ENCODE measurements at places on chromosomes 5 and 9. TPM values are rescaled to one million over a fixed set of nuclear protein-coding genes. Genes with fewer than 3 reads are reported as not detected.
A peak's percentile ranks its signal among the peaks of the same experiment; 100 is the strongest.

DNA sequence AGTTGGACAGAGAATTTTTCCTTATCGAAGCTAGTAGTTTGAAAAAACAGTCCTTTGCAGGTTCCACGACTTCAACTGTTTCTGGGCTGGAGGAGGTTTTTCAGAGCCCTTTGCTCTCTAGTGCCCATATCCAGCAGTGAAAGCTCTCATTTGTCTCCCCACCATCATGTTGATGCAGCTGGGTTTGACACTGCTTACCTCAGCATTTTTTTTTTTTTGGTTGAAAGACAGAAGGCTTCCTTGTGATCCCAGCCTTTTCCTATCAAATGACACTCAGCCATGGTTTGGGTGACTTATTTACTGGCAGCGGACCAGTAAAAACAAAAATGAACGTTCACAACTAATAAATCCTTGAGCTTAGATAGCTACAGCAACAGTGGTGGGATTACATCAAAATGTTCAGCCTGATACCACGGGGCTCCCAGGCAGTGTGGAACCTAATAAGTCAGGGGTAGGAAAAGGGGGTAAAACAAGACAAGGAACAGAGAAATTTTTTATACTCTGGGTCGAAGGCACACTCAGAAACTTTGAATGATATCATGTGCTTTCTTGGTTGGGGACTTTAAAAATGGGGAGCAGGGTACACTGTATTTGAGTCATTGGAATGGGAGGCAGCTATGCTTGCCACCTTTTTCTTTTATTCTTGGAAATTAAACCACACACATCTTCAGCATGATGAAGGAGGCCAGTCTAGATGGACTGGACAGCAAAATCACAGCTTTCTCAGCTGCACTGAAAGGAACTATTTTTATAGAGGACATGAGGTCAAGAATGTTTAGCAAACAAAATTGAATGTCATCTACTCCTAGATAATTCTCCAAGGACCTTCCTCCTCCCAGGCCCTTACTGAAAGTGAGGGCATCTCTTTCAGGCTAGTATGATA is 308.9 kb upstream of the MPDZ start:
- H3K4me1 ChIP-seq, result peaks cover 15% of the 10 kb centered on the region
- H3K27me3 ChIP-seq, result no peaks in the 10 kb centered on the region
- no peak overlapping the region for H3K4me3 ChIP-seq
- peaks cover 4% of the 10 kb centered on the region for H3K36me3 ChIP-seq

PSMD5 gene
- 42.9 TPM for total RNA-seq

GRCh38 chr5:40605295-40605958 is 74.3 kb upstream of the PTGER4 start:
- H3K36me3 ChIP-seq, result no peaks in the 10 kb centered on the region
- DNase-seq, result no peak
- no peaks in the 10 kb centered on the region for H3K27me3 ChIP-seq
- no peak overlapping the region for H3K4me3 ChIP-seq

GRCh38 chr5:54655266-54655665 is 137.7 kb downstream of the SNX18 start:
- no peak overlapping the region for H3K4me3 ChIP-seq
- peaks cover 2% of the 10 kb centered on the region for H3K27me3 ChIP-seq
- no peak for DNase-seq
- H3K27ac ChIP-seq, result no peak overlapping the region
- no peaks in the 10 kb centered on the region for H3K36me3 ChIP-seq

IFNB1 gene
- not detected for total RNA-seq

GRCh38 chr5:38117784-38118479 is 140.4 kb upstream of the EGFLAM start:
- peaks cover 7% of the 10 kb centered on the region for H3K27me3 ChIP-seq
- H3K36me3 ChIP-seq, result no peaks in the 10 kb centered on the region
- DNase-seq, result no peak
- H3K4me1 ChIP-seq, result peaks cover 3% of the 10 kb centered on the region
- H3K4me3 ChIP-seq, result no peak overlapping the region

DNA sequence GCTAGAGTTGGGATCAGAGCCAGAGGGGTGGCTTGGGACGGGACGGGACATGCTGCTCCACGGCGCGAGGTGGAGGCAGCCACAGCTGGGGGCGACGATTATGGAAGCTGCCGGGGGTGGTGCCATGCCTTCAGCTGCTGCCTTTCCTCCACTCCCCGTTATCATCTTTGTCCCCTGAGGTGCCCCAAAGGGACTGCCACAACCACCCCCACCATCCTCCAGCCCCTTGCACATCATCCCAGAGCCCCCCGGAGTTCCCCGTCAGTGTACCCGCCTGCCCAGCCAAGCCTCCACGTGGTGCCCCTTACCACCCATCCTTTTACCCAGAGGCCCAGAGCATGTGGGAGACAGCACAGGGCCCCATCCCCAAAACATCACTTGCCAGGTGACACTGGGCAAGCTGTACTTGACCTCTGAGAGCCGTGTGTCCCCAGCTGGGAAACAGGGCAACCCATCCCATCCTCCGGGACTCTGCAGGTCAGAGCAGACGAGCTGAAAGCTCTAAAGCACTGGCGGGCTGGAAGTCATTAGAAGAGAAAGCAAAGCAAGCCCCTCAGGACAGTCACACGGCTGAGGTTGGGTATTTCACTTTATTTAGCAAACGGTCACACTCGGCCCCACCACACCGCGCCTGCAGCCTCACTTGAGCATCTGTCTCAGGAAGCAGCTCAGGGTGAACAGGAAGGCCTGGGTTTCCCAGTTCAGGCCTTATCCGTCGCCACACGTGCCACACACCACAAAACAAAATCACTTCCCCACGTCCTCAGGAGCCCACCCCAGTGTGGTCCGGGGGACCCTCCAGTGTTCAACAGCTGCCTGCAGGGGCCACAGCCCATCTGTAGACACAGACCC is 19.5 kb upstream of the MXD3 start:
- H3K27ac ChIP-seq, result peak overlapping the region; percentile 5
- peak overlapping the region; percentile 42 for H3K4me3 ChIP-seq
- no peak for DNase-seq
- H3K4me1 ChIP-seq, result peaks cover 18% of the 10 kb centered on the region

PCDHGA8 gene
- total RNA-seq, result 2.6 TPM

DNA sequence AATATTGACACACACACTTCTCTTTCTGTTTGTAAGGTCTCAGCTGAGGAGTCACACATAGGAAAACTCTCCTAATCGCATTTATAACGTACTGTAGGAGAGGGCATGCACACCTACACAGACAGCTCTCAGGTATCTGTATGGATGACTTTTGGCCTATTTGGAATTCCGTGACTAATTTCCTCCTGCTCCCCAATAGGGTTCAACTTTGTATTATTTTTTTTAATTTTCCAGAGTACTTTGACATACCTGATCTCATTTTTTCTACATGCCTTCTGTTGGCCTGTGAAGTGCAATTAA is 195.9 kb downstream of the ARHGAP26 start:
- peaks cover 7% of the 10 kb centered on the region for H3K27me3 ChIP-seq
- H3K4me3 ChIP-seq, result no peak overlapping the region
- DNase-seq, result no peak
- H3K27ac ChIP-seq, result no peak overlapping the region
- peaks cover 14% of the 10 kb centered on the region for H3K4me1 ChIP-seq

GRCh38 chr5:154276973-154277331 is 86.4 kb downstream of the GALNT10 start:
- H3K27ac ChIP-seq, result no peak overlapping the region
- H3K36me3 ChIP-seq, result no peaks in the 10 kb centered on the region
- DNase-seq, result no peak
- H3K27me3 ChIP-seq, result no peaks in the 10 kb centered on the region

GRCh38 chr9:87667164-87667738 is 58.7 kb upstream of the CTSL start:
- H3K4me3 ChIP-seq, result no peak overlapping the region
- no peaks in the 10 kb centered on the region for H3K4me1 ChIP-seq
- H3K36me3 ChIP-seq, result peaks cover 13% of the 10 kb centered on the region
- peaks cover 11% of the 10 kb centered on the region for H3K27me3 ChIP-seq
- H3K27ac ChIP-seq, result no peak overlapping the region

- peak overlapping the region; percentile 11 for H3K27ac ChIP-seq
- H3K4me3 ChIP-seq, result peak overlapping the region; percentile 49
- no peak for DNase-seq
- peaks cover 8% of the 10 kb centered on the region for H3K36me3 ChIP-seq
- H3K4me1 ChIP-seq, result no peaks in the 10 kb centered on the region
- peaks cover 9% of the 10 kb centered on the region for H3K27me3 ChIP-seq
Observed at GRCh38 chr9:135394699-135395645, 84.6 kb upstream of the PPP1R26 start.

FANCG gene
- total RNA-seq, result 41.4 TPM

PCDHGB5 gene
- total RNA-seq, result 5.5 TPM

DNA sequence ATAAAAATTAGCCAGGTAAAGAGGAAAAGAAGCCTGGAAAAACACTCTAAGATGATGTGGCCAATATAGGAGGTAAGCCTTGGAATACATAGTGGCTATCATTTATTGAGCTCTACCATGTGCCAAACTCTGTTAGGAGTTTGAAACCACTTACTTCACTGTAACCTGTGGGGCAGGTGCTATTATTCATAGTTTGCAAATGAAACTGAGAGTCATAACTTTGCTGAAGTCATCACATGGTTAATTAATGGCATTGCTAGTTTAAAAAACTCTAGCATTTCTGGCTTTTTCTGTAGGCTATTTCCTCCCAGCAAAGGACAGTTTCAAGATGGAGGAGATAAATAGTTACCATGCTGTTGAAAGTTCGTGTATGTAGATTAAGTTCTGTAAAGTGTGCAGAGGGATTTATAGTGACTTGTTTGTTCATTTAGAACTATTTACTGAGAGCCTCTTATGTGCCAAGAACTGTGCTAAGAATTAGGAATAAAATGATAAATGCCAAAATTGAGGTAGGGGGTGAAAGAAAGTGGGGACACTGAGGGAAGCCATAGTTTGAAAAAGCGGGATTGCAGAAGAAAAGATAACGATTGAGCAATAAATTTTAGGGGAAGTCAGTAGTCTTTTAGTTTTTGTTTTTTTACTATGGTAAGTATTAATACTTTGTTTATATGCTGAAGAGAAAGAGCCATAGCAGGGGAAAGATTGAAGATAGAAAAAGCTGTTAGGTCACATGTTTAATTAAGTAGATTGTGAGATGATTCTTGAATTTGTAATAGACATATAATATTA is 57.2 kb downstream of the WDR70 start:
- H3K36me3 ChIP-seq, result no peaks in the 10 kb centered on the region
- peaks cover 3% of the 10 kb centered on the region for H3K27me3 ChIP-seq
- H3K27ac ChIP-seq, result no peak overlapping the region
- no peak for DNase-seq
- H3K4me1 ChIP-seq, result no peaks in the 10 kb centered on the region
- H3K4me3 ChIP-seq, result no peak overlapping the region

DNA sequence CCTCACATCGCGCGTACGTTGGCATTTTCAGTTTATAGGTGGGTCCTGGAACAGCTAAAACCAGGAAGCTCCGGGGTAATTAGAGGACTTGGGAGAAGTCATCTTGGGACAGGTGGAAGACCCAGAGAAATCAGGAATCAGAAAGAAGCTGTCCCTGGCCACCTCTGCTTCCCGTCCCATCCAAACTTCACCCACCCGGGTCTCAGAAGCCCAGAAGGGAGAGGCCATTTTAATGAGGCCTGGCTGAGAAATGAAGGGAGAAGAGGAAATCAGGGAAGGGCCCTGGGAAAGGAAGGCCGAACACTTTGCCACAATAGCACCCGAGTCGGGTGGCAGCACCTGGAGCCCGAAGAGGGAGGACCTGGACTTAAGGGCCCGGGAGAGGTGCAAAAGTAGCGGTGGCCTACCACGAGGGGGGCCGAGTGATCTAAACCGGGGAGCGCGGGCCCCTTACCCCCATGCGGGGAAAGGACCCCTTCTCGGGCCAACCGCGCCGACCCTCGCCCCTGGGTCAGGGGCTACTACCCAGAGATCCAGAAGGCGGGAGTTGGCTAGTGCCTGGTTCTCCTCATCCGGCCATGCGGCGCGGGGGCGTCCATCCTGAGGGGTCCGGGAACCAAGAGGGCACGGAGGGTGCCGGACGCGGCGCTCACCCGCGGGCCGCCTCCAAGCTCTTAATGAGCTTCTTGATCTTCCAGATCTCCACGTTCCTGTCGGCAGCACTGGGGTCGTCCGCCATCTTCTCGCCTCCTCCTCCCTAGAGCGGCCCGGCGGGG is 668 bp downstream of the ETF1 start:
- peak overlapping the region; percentile 99 for H3K4me3 ChIP-seq
- H3K36me3 ChIP-seq, result peaks cover 5% of the 10 kb centered on the region
- peaks cover 20% of the 10 kb centered on the region for H3K27me3 ChIP-seq
- H3K27ac ChIP-seq, result peak overlapping the region; percentile 99
- peaks cover 38% of the 10 kb centered on the region for H3K4me1 ChIP-seq

DNA sequence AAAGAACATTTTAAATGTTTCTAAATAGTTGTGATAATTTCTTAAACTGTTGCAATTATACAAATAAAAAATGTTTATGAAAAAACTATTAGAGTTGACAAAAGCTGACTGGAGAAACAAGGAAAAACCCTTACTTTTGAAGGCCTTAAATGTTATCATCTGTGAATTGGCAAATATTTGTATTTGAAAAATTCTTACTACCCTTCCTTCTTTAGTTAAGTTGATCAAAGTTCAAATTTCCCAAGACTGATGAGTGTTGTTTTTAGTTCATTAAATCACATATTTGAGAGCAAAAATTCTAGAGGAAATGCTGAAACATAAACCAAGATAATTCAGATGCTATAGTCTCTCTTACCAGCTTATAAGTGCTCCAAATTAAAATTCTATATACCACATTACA is 2.6 kb upstream of the SLC35D2 start:
- no peak overlapping the region for H3K27ac ChIP-seq
- H3K4me3 ChIP-seq, result no peak overlapping the region
- DNase-seq, result no peak

DROSHA gene
- 98.2 TPM for total RNA-seq

DNA sequence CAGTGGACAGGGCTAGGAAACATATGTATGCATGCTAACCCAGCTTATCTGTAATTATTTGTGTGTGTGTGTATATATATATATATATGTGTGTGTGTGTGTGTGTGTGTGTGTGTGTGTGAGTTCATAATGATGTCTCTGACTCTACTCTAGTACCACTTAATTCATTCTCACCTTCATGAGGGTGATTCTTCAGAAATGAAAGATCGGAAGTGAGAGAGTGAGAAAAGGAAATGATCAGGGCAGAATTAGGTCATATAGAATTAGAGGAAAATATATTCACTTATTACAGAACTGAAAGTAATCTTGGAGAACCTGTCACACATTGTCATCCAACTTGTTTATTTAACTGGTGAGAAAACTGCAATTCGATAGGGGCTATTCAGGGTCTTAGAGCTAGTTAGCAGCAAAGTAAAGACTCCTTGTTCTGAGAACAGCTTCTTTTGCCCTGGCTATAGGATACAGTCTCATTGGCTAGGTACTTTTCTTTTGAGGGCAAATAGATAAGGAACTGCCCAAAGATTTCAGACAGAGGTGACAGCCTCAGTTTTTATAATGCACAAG is 58.8 kb downstream of the C9orf153 start:
- no peaks in the 10 kb centered on the region for H3K4me1 ChIP-seq
- no peak overlapping the region for H3K4me3 ChIP-seq
- H3K27me3 ChIP-seq, result no peaks in the 10 kb centered on the region
- no peaks in the 10 kb centered on the region for H3K36me3 ChIP-seq

OCLN gene
- 26.4 TPM for total RNA-seq

GRCh38 chr5:80216753-80217596 is 38.9 kb downstream of the SERINC5 start:
- no peak for DNase-seq
- H3K4me1 ChIP-seq, result peaks cover 51% of the 10 kb centered on the region
- H3K36me3 ChIP-seq, result peaks cover 13% of the 10 kb centered on the region
- no peaks in the 10 kb centered on the region for H3K27me3 ChIP-seq
- H3K27ac ChIP-seq, result no peak overlapping the region

- H3K4me3 ChIP-seq, result peak overlapping the region; percentile 21
- peaks cover 3% of the 10 kb centered on the region for H3K27me3 ChIP-seq
- no peaks in the 10 kb centered on the region for H3K36me3 ChIP-seq
- DNase-seq, result no peak
- H3K4me1 ChIP-seq, result peaks cover 3% of the 10 kb centered on the region
Observed at GRCh38 chr9:134692573-134692860, 50.9 kb downstream of the COL5A1 start.

- DNase-seq, result no peak
- H3K36me3 ChIP-seq, result peaks cover 7% of the 10 kb centered on the region
- H3K4me1 ChIP-seq, result peaks cover 34% of the 10 kb centered on the region
Observed at GRCh38 chr9:92760070-92760469, 4.6 kb downstream of the BICD2 start.
